Activated CD4-positive, alpha-beta T cell treated with anti-CD3 and anti-CD28 coated beads for 4 hours (primary cell): ENCODE measurements at places on chromosomes 2 and 18.

DNA sequence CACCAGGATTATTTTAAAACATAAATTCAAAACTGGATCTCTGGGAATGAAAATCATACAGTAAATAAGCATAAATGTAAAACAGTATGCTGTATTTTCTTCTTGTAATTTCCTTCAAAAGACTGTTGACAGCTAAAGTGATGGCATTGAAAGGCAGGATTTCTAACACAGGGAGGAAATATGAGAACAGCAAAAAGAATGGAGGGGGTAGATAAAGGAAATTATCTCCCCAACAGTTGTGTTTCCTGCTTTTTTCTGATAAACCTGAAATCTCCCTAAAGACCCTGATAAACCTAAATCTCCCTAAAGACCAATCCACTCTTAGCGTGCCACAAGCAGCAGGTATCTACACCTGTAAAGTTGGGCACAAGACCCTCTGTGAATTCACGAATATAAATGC lies 50.8 kb downstream of the PIAS2 start:
- no peak for DNase-seq

DNA sequence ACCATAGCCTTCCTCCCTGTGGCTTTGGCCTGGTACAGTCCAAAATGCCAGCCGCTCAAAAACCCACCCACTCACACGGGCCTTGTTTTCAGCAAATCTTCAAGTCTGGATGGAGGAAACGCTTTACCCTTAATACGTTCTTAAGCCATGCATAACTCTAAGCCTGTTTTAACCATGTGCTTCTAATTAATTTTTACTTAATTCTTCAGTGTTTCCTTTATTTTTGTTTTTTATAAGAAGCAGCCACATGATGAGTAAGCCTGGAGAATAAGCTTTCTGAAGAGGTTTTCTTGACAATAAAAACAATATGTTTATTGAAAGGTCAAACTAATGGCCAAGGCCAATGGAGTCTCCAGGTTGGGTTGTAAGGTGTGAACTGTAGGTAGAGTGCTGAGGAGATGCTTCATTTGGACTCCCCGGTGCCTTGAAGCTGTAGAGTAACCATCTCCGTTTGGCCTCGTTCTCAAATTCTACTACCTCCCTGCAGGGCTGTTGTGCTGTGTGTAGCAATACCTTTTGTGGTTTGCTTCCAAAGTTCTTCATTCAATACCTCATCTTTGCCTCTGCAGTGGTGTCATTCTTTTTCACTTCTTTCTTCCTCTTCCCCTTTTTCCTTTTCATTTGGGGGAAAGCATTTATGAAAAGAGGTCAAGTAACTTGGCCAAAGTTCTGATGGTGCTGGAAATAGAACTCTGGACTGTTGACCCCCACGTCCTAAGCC lies 113.7 kb downstream of the PRKCE start:
- DNase-seq, result no peak

DNA sequence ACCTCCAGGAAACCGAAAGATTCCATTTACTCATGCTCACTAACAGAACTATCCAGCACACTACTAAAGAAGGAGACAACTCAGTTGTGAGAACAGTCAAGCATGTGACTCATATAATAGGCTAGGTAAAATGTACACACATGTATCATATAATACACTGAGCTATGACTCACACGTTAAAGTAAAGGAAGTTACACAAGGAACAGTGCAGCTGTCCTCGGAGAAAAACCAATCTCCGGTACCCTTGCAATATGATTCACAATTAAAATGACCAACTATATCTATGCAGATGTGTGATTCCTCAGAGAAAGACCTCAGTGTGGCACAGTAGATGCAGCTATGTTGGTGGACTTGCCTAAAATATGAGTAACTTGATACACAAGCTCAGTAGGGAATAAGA lies 76.5 kb downstream of the STRN start:
- no peak for DNase-seq

- no peak for DNase-seq
Observed at GRCh38 chr18:5195656-5196055, 1.4 kb downstream of the AKAIN1 start.

DNA sequence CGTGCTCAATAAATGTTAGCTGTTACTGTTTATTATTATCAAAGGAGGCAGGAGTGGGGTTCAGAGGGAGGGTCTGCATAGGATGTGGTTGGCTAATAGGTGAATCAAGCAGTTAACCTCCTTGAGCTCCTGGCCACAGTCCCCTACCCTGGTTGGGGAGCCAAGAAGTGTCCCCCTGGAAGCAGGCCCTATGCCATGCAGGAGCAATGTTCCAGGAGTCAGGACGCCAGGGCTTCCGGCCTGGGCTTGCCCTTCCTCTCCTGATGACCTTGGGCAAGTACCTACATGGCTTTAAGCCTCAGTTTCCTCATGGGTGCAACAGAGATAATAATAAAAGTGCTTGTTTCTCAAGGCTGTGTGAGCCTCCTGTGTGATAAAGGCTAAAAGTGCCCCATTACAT lies 84.9 kb downstream of the DYSF start:
- no peak for DNase-seq

GRCh38 chr2:217956586-217957457 lies 46.0 kb downstream of the TNS1 start:
- DNase-seq, result no peak

- DNase-seq, result no peak
Observed at GRCh38 chr2:4976407-4976806, 715.8 kb upstream of the SOX11 start.

GRCh38 chr2:134782107-134782506 lies 56.3 kb upstream of the ACMSD start:
- no peak for DNase-seq

DNA sequence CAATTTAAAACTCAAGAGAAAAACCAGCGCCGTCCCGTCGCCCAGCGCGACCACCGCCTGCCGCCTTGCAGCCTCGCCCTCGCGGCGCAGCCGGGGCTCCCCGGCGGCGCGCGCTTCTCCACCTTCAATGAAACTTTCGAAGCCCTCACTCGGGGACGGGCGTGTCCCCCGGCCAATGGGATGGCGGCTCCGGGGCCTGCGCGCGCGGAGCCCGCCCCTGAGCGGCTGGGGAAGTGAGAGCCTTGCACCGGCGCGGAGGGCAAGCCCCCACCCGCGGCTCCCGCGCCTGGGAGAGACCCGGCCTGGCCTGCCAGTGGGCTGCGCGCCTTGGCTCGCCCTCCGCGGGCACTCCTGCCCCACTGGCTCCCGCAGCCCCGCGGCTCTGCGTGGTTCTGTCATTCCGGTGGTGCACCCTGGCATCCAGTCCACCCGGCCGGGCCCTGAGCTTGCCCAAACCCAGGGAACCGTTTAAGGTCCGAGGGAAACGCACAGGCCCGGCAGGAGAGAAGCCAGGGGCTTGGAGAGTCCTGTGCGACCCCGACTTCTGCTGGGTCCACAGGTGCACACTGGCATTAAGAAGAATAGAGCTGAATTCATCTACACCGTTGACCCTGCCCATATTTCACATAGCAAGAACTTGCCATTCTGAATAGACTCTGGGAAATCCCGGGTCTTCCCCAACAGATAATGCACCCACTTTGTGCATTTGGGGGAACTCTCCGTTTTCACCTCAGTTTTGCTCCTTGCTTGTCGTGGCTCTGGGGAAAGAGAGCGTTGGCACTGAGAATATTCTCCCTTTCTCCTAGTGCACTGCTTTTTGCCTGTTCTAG lies at the start of gene PIEZO2:
Gene PIEZO2 (minus strand): TSS at position 129 of the 830 bp plus-strand sequence. CDS start 981 bp downstream, outside the sequence.
- no peak for DNase-seq

- DNase-seq, result no peak
Observed at GRCh38 chr2:214856137-214856536, 46.7 kb upstream of the BARD1 start.

DNA sequence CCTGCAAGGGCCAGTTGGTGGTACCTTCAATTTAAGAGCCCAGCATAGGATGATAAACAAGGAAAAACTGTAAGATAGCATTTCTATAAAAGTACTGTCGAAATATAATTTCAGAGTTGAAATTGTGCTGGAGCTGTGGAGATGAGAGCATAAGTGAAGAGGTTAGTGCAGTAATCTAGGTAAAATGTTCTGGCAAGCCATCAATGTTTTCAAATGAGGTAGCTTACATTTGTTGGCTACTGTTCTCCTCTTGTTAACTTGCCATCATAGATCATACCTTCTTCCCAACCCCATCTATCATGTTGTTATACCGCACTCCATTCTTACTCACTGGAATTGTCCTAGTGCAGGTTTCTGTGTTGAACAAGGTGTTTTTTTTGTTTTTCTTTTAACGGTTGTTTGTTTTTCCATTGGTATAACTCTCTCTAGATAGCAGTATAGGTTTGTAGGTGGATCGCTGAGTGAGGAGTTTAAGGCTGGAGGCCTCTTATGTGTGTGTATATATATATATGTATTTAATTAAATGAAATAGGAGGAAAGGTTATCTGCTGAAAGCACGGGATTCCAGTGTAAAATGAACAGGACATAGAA lies 40.5 kb downstream of the EHBP1 start:
- no peak for DNase-seq

GRCh38 chr2:22907330-22907729 lies 477.6 kb upstream of the KLHL29 start:
- no peak for DNase-seq
